ENCODE measurements at places on chromosomes 7 and 10.

- DNase-seq = no peak
These were observed 27.8 kb downstream of the UNC5B start for GRCh38 chr10:71239946-71240795.

- no peak for DNase-seq
These were observed 32.8 kb downstream of the DNAJB12 start for GRCh38 chr10:72322030-72322279.

GRCh38 chr10:3774018-3774813 is 10.8 kb downstream of the KLF6 start:
- DNase-seq = no peak

DNA sequence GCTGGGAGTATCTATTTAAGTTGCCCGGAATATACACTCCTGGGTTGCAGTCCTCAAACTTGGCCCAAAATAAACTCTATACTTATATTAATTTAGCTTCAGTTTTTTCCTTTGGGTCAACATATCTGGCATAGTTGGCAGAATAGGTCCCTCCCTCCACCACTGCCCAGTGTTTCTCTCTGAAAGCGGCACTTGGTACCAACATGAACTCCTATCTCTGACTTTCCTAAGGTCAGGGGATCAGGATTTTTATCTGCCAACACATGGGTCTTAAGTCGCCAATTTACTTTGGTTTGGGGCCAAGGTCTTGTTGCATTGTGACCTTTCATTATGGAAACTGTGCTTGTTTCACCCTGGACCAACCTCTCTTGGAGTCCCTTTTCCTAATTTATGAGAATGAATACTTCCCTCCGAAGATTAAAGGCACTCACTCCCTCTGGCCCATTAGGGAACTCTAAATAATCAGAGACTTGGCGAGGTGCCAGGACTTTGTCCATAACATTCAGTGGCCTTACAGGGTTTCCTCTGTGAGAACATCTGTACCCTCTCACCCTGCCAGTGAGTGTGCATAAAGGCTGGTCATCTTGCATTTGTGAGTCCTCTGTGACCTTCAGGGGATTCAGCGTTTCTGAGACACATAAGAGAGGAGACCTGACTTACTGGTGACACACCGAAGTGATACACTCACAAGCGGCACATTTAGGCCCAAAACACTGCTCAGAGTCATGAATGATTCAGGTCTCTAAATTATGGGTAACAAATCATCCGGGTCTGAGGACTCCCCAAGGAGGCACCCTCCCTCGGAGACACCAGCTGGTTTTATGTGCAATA is 19.7 kb upstream of the FKBP9 start:
- DNase-seq = no peak

- DNase-seq = no peak
These were observed 9.3 kb downstream of the ARL3 start for GRCh38 chr10:102704915-102705314.

- no peak for DNase-seq
These were observed 606 bp downstream of the PALD1 start for GRCh38 chr10:70479165-70479581.

DNA sequence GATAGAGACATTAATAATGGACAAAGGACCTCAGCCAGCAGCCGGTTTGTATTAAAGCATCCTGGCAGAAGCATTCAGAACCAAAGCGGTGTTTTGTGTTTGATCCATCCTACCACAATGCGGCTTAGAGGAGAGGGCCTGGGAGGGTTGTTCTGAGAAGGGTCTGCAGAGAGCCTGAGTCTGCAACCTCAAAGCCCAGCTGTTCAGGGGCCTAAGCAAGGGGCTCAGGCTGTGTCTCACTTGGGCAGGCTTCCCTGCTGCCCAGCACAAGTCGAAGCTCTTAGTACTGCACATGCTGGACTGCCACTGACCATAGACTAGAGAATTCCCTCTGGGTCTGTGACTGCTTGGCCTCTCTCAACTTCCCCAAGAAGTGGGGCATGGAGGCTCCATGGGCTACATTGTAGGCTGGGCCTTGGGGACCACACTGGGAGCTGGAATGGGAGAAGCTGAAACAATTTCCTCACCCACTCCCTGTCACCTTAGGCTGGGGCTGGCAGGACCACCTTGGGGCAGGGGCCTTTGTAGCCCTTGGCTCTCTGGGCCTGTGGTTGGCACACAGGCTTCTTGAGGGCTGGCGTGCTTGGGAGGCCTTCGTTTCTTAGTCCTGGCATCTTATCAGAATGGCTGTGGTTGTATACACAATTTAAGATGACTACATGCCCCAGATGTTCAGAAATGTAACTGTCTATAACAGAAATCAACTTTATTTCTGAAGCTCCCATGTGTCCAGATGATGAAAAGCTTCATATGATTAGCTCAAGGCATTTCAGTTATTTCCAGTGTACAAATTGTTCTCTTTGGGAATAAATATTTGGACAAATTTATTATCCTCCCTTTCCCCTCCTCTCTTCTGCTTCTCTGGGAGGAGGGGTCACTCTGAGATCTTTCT is 44.5 kb downstream of the LRRC18 start:
- no peak for DNase-seq

Data from progenitor cell of endocrine pancreas (in vitro differentiated cells).